ENCODE measurements at places on chromosomes 4 and X. TPM values are rescaled to one million over a fixed set of nuclear protein-coding genes. Genes with fewer than 3 reads are reported as not detected.
A peak's percentile ranks its signal among the peaks of the same experiment; 100 is the strongest.

- no peaks in the 10 kb centered on the region for H3K4me1 ChIP-seq
- H3K36me3 ChIP-seq: peaks cover 15% of the 10 kb centered on the region
- DNase-seq: no peak
- no peak overlapping the region for H3K4me3 ChIP-seq
These were observed 38.8 kb downstream of the TAPT1 start for GRCh38 chr4:16187455-16187854.

DNA sequence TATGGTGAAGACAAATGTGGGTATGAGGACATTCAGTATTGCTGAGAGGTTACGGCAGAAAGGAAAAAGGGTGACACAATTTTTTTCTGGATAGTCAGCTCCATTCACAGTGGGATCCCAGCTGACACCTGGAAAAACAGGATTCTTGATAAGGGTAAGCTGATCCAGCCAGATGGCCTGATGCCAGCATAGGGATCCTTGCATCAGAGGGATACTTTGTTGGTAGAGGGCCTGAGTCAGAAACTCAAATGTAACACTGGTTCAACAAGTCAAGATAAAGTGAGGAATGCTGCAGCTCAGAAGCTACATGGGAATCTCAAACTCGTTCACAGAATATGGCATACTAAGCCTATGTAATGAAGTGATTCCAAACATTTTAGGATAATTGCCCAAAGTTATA is 726.7 kb downstream of the C4orf33 start:
- no peaks in the 10 kb centered on the region for H3K4me1 ChIP-seq
- H3K27ac ChIP-seq: no peak overlapping the region
- no peak overlapping the region for H3K4me3 ChIP-seq
- no peaks in the 10 kb centered on the region for H3K36me3 ChIP-seq
- DNase-seq: no peak

DNA sequence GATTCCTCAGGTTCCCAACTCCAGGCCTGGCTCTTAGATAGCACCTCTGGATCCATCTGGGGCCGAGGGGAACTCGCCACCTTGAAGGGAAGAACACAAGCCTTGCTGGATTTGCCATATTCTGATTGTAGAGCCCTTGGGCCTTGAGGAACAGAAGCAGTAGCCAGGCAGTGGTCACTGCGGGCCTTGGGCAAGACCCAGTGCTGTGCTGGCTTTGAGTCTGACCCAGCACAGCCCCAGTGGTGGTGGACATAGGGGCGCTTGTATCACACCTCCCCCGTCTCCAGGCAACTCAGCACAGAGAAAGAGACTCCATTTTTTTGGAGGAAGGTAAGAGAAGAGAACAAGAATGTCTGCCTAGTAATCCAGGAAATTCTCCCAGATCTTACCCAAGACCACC is 45.5 kb downstream of the CHRNA9 start:
- no peaks in the 10 kb centered on the region for H3K27me3 ChIP-seq
- no peak for DNase-seq
- no peak overlapping the region for H3K27ac ChIP-seq
- no peaks in the 10 kb centered on the region for H3K36me3 ChIP-seq
- no peaks in the 10 kb centered on the region for H3K4me1 ChIP-seq
- no peak overlapping the region for H3K4me3 ChIP-seq

- no peak overlapping the region for H3K4me3 ChIP-seq
- no peaks in the 10 kb centered on the region for H3K36me3 ChIP-seq
- no peaks in the 10 kb centered on the region for H3K27me3 ChIP-seq
- no peak overlapping the region for H3K27ac ChIP-seq
These were observed 722.4 kb upstream of the TENM3 start for GRCh38 chr4:181520790-181521189.

- no peak for DNase-seq
- H3K27me3 ChIP-seq: peaks cover 9% of the 10 kb centered on the region
- no peak overlapping the region for H3K4me3 ChIP-seq
- no peaks in the 10 kb centered on the region for H3K36me3 ChIP-seq
- H3K27ac ChIP-seq: no peak overlapping the region
These were observed 38.7 kb upstream of the HELT start for GRCh38 chr4:184979461-184980124.

GRCh38 chr4:107482546-107482945 is 237.5 kb downstream of the PAPSS1 start:
- H3K36me3 ChIP-seq: no peaks in the 10 kb centered on the region
- H3K27ac ChIP-seq: no peak overlapping the region
- no peak for DNase-seq

GRCh38 chr4:55125087-55125721 is at the start of gene KDR:
KDR (minus strand) TSS chr4:55125595; CDS start chr4:55125293, 302 bp downstream.
- H3K4me1 ChIP-seq: peaks cover 2% of the 10 kb centered on the region
- no peak for DNase-seq
- H3K4me3 ChIP-seq: peak within 1 kb of the TSS; percentile 23
- no peak within 1 kb of the TSS for H3K27ac ChIP-seq
- peaks cover 35% of the 10 kb centered on the region for H3K27me3 ChIP-seq
- H3K36me3 ChIP-seq: no peaks in the 10 kb centered on the region

- H3K4me3 ChIP-seq: no peak overlapping the region
- no peak for DNase-seq
- no peaks in the 10 kb centered on the region for H3K4me1 ChIP-seq
- H3K36me3 ChIP-seq: no peaks in the 10 kb centered on the region
- no peak overlapping the region for H3K27ac ChIP-seq
These were observed 75.3 kb downstream of the PWWP3B start for GRCh38 chrX:106243376-106243775.

DNA sequence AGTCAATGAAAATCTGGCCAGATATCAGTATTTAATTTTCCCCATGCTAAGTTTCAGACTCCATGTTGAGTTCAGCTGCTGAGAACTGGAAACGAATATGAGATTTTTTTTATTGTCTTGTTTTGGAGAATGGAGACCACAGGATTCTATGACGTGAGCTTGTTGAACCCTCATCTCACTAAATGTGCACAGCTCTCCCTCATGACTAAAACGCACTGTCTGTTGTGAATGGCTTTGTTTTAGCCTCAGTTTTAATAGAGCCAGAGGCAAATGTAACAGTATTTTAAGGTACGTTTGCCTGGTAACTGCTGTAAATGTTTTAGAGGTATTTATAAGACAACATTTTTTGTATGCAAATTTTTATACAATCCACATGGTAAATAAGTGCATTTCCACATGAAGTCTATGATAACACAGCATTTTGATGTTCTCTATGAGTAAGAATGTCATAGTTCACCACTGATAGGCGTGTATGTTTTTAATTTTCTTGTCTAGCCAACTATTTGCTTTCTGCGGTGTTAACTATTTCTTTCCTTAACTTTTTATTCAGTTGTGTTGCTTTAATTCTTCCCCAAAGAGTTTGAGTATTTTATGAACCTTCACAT is 1159.3 kb upstream of the TENM3 start:
- H3K36me3 ChIP-seq: no peaks in the 10 kb centered on the region
- H3K4me3 ChIP-seq: no peak overlapping the region
- DNase-seq: no peak
- H3K27me3 ChIP-seq: no peaks in the 10 kb centered on the region

GRCh38 chr4:128279624-128280225 is 7.9 kb downstream of the PGRMC2 start:
- H3K27me3 ChIP-seq: no peaks in the 10 kb centered on the region
- DNase-seq: no peak
- H3K4me1 ChIP-seq: peaks cover 38% of the 10 kb centered on the region
- no peak overlapping the region for H3K4me3 ChIP-seq

- H3K36me3 ChIP-seq: no peaks in the 10 kb centered on the region
- no peak overlapping the region for H3K4me3 ChIP-seq
- no peak overlapping the region for H3K27ac ChIP-seq
- no peak for DNase-seq
These were observed 14.1 kb upstream of the PAPSS1 start for GRCh38 chr4:107734120-107734519.

- peaks cover 7% of the 10 kb centered on the region for H3K27me3 ChIP-seq
- H3K36me3 ChIP-seq: no peaks in the 10 kb centered on the region
- no peak overlapping the region for H3K4me3 ChIP-seq
- H3K27ac ChIP-seq: no peak overlapping the region
- H3K4me1 ChIP-seq: no peaks in the 10 kb centered on the region
These were observed 26.3 kb downstream of the PPP2R2C start for GRCh38 chr4:6446130-6446482.

MYOZ2 gene
- total RNA-seq: not detected

IL3RA gene
- 1.2 TPM for total RNA-seq

TMPRSS11F gene
- total RNA-seq: not detected

ATP5ME gene
- 245 TPM for total RNA-seq

SMIM31 gene
- not detected for total RNA-seq

All from activated CD4-positive, alpha-beta memory T cell treated with anti-CD3 and anti-CD28 coated beads for 36 hours (primary cell).